Epithelial cell of prostate (primary cell): ENCODE measurements at places on chromosomes 1 and 21.

DNA sequence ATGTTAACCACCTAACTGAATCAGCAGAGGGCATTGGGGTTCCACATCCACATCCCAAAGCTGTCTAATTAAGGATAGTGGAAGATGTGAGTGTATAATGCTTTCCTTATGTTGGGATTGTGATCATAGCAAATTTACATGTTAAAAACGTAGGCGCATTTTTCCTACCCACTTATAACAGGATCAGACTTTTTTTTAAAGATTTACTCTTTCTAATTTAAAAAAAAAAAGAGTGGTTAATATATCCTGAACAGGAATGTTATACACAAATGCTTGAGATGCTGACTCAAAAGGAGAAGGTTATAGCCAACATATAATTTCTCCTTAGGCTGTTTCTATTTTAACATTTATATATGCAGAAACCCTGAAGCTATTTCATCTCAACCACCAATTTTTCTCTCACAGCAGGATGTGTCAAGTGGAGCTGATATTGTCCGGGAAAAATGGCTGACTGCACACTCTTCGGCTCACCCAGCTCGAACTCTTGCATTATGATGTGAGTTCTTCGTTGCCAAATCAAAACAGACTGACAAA, 40.3 kb downstream of the RGS5 start:
- DNase-seq, result no peak

DNA sequence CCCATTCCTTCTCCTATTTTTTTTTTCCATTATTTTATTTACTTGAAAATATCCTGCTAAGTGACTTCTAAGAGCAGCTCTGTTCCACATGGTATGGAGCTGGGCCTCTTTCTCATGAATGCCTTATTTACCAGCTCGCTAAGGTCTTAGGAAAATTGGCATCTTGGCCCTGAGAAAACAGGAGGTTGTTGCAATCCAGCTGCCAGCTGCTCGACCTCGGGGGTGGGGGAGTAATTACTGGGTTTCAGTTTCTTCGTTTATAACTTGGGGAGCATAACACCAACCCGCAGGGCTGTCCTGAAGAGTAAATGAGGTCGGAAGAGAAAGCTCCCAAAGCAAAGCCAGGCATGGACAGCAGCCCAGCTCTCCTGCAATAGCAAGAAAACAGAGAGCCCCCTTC, 176.3 kb downstream of the AJAP1 start:
- DNase-seq, result no peak

DNA sequence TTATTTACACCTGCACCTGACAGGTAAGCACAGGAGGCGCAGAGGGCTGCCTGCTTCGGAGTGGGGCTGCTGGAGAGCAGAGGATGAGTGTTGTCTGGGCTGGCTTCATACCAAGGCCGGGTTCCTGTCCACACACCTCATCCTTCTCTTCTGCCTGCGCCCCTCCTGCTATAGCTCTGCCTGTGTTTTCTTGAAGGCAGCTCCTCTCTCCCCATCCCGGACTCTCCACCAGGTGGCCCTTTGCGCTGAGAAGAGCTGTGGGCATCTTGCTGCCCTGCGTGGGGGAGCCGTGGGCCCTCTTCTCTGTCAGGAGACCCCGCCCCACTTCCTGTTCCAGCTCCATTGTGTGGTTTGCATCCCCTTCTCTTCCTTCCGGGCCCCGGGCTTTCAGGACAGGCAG, 35.0 kb downstream of the ARHGEF10L start:
- DNase-seq, result no peak

GRCh38 chr1:84370831-84371394, 27.4 kb upstream of the DNASE2B start:
- DNase-seq, result no peak

- DNase-seq, result no peak
Observed at GRCh38 chr1:52192436-52192835, 50.5 kb downstream of the ZFYVE9 start.

GRCh38 chr1:151739590-151740355, 18.5 kb downstream of the RIIAD1 start:
- peak; percentile 33 for DNase-seq

GRCh38 chr1:47184822-47185677, 4.8 kb downstream of the PDZK1IP1 start:
- no peak for DNase-seq

GRCh38 chr1:10682108-10682445, 114.4 kb downstream of the CASZ1 start:
- no peak for DNase-seq

DNA sequence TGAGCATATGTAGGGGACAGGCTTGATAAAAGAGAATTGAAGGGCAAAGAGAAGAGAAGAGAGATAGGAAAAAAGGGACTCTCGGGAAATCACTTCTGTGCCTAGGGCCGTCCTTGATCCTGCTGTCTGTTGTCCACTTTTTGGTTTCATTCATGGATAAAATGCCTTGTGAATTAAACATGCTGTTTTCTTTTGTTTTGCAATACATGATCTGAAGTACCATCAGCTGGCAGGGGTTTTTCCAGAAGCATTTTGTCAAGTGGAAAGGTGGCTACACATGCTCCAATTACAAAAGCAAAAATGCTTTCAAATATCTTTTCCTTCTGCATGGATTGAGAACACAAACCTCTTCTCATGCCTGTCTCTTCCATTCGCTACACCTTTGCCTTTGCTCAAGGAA, 361.7 kb downstream of the PDE4B start:
- no peak for DNase-seq

GRCh38 chr21:46082963-46083790, 14.7 kb upstream of the COL6A2 start:
- DNase-seq, result no peak

- no peak for DNase-seq
Observed at GRCh38 chr1:208988811-208989222, 594.7 kb upstream of the CAMK1G start.

DNA sequence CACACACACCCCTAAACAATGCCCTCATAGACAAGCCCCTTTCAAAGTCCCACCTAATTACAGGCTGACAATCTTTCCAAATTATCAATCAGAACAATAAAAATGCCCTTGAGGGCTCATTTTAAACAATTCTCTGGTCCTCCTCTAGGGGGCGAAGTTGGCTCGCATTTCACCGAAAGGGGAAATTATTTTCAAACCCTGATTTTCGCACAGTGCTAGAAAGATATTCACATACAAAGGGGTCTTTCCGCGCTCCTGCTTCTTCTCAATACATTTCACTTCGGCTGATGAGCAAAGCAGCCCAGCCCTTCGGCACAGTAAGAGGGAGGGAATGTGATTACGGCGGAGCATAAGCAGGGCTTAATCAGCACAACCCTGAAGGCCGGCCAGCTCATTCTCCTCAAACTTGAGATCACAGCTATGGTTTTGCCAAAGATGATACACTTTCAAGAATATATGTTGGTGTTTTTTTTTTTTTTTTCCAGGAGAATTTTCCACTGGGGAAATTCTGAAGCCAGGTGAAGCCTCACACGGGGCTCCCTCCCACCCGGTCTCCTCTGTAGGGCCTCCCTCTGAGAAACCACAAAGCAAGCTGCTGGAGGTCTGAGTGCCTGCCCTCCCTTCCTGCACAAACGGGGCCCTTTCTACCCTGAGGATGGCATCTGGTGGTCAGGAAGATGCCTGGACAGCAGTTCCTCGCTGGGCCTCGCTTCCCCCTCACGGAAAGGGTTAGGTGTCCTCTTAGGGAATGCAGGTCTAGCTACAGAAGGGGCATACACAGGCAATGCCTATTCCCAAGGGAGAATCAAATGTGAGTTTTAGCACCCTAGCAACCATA, 66.9 kb downstream of the GNG12 start:
- DNase-seq, result peak; percentile 53

GRCh38 chr21:23801292-23801691, 1806.0 kb downstream of the MRPL39 start:
- no peak for DNase-seq

DNA sequence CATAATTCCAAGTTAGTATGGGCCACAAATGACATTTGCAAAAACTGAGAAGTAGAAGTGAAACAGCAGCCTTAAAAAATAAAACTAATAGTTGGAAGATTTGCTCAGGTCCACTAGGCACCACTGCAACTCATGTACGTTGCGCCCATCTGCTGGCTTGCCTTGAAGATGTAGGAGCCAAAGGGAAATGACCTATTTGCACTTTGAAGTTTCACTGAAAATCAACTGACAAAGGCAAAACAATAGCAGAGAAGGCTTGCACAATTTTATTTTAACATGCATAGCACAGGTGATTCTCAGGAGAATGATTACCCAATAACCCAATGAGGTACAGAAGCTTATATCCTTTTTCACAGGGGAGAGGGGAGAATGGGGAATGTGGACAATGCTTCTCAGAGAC, 170.1 kb upstream of the USP25 start:
- no peak for DNase-seq

DNA sequence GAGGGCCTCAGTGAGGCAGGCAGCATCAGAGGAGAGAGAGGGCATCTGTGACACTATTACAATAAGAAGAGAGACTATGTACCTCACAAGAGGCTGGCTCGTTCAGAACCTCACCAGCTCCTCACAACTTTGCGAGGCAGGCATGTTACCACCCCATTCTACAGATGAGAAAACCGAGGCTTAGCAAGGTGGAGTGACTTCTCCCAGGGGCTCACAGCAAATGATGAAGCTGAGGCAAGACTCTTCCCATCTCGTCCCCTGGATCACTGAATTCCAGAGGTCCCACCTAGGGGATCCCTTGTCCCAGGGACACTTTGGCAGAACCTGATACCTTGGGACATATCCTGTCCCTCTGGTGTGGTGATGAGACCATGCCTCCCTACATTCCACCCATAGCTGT, 64.4 kb downstream of the DISP3 start:
- DNase-seq, result no peak

DNA sequence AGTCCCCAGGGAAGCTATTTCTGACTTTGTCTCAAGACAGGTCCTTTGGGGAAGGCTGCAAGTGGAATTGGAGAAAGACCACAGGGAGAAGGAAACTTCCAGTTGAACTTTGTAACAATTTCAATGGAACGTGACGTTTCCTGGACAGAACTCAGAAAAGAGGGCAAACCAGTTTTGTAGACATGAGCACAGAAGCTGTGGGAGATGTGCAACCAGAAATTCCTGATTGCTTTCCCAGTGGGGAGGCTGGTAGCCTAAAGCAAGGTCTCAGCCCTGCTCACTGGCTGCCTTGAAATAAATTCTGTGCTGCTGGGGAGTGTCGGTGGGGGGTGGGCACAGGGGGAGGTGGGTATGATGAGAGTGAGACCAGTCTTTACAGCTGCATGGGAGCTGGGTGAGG, 1206.7 kb upstream of the ADGRL2 start:
- DNase-seq, result peak; percentile 5

DNA sequence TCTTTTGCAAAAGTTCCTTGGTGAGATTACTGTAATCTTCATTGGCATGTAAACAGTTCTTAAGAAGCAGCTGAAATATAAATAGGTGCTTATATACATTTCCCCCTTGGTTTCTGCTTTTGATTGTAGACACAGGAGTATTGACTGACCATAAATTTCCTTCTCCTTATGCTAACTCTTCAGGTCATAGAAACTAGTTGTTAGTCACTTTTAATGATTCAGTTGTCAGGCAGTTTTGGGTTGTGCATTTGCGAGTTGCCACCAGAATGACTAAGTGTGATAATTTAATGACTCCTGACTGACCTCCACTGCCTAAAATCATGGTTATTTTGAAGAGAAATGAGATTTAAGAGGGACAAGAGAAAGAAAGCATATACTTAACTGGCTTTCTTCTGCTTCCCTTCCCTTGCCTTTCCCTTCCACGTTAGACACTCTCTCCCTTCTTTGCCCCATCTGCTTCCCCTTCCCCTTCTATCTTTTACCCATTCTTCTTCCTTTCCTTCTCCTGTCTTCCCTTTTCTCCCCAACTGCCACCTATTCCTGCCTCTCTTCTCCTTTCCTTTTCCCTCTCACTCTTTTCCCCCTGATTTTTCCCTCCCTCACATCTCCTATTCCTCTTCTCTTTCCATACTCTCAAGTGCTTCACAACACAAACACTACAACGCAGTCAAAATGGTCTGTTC, 12.3 kb downstream of the ZMPSTE24 start:
- peak; percentile 65 for DNase-seq

DNA sequence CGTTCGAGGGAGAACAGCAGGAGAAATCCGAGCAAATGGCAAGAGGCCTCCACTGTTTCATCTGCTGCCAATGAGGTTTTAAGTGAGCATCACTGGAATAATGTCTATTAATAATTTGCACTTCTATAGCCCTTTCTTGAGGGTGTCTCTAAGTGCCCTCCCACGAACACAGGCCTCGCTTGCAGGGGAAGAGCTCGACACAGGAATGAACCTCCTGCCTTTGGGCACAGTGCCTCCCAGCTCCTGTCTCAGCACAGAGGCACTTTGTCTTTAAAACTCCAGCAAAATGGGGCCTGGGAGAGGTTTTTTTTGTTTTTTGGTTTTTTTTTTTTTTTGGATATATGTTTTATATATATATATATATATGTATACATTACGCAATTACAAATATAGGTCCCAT, 56.6 kb downstream of the OLIG1 start:
- DNase-seq, result no peak

GRCh38 chr1:113993072-113993471, 13.8 kb downstream of the OLFML3 start:
- DNase-seq, result no peak

- no peak for DNase-seq
Observed at GRCh38 chr1:244615301-244615700, 37.6 kb upstream of the DESI2 start.

GRCh38 chr1:39016604-39017171, 9.5 kb upstream of the NDUFS5 start:
- DNase-seq, result no peak

DNA sequence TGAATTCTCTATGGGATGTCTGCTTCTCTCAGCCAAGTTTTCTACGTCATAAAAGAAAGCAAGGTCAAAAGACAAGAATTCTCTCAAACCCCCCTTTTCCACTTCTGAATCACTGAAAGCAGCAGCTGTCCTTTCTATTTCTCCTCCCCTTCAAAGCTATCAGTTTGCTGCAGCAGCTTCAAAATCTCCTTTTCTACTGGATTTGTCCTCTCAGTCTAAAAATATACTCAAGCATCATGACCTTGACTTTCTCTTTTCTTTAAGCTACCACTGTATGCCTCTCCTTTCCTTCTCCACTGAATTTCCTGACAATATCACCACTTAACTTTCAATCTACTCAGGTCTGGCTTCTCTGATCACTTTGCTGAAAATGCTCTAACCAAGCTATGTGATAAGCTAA, 1.9 kb downstream of the WDR64 start:
- DNase-seq, result no peak

DNA sequence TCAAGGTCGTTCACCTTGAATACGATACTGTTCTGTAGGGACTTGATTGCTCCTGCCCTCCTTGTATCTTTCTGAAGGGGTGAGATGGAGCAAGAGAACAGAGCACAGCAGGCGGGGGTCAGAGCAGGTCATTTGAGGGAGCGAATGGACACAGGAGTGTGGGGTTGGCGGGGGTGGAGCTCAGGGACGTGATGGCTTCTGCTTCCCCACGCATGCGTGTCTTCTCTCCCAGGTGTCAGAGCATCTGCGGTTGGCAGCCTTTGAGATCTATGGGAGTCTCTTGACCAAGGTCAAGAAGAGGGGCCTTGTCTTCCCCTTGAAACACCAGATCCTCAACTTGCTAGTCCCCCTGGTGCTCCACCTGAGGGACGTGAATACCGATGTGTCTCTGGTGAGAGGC, 63.9 kb downstream of the INAVA start:
- DNase-seq, result no peak
